ENCODE measurements at places on chromosomes 16 and 17.

- DNase-seq: peak; percentile 54
These were observed 1.9 kb downstream of the MNT start for GRCh38 chr17:2398655-2399571.

GRCh38 chr17:69961501-69962145 is 113.4 kb upstream of the KCNJ16 start:
- DNase-seq: no peak

- no peak for DNase-seq
These were observed 8.9 kb downstream of the CA10 start for GRCh38 chr17:52149626-52150025.

- no peak for DNase-seq
These were observed 12.5 kb upstream of the CCL1 start for GRCh38 chr17:34375426-34375997.

DNA sequence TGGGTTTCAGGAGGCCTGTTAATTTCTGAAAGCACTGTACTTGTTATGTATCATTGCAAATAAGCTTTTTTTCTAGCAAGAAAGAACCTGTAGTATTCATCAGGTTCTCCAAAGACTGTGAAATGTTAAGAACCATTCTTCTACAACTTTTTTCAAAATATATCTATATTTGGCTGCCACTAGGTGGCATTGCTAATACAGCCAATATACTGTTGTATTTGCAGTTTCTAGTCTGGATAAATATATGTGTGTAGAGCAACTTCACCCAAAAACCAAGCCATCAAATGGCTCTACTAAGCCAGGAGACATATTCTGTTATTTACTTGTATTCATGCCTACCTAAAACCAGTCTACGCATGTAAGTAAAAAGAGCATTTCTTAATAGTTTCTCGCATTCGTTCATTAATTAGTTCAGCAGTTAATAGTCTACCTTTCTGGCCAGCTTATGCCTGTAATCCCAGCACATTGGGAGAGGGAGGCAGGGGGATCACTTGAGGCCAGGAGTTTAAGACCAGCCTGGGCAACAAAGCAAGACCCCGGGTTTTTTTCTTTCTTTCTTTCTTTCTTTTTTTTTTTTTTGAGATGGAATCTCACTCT is 39.5 kb downstream of the VMP1 start:
- no peak for DNase-seq

GRCh38 chr17:3679531-3680126 is 11.0 kb downstream of the EMC6 start:
- DNase-seq: no peak

GRCh38 chr17:55158439-55158838 is 106.3 kb upstream of the HLF start:
- no peak for DNase-seq

GRCh38 chr16:75626806-75627205 is 3.7 kb upstream of the ADAT1 start:
- no peak for DNase-seq

DNA sequence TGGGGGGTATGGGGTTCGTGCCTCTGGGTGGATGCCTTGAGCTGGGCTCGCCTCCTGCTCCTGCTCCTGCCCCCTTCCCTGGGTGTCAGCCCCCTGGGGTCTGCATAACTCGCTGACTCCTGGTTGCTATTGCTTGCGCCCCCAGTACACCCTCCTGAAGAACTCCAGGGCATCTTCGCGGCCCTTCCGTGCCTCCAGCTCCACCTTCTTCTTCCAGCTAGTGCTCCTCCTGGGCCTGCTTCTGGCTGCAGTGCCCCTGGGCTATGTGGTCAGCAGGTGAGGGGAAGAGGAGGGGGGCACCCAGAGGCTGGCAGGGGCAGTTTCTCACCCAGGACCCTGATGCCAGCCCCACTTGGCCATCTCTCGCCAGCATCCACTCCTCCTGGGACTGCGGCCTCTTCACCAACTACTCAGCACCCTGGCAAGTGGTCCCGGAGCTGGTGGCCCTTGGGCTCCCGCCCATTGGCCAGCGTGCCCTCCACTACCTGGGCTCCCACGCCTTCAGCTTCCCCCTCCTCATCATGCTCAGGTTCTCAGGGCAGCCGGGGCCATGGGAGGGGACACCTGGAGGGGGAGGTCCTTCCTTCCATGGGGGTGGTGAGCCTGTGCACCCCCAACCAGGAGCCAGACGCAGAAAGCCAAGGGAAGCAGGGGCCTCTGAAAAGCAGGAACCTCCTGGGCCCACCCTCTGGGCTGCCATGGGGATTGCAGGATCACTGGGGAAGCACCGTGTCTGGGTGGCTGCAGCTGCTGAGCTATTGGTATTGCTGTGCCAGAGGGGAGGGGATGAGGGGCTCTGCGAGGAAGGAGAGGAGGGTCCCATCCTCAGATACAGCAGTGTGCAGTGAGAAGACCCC is 7.8 kb upstream of the C17orf99 start:
- no peak for DNase-seq
